ENCODE measurements at places on chromosomes 6 and 20. TPM values are rescaled to one million over a fixed set of nuclear protein-coding genes. Genes with fewer than 3 reads are reported as not detected.

The CAGE1 gene
- total RNA-seq: 0.05 TPM

The MYLK2 gene
- total RNA-seq: not detected

The SLC22A16 gene
- total RNA-seq: not detected

The SF3B5 gene
- 70.3 TPM for total RNA-seq

The ENPP3 gene
- 1.9 TPM for total RNA-seq

The NHLRC1 gene
- 2.8 TPM for total RNA-seq

The OOEP gene
- 0.18 TPM for total RNA-seq

Measured in left lobe of liver (tissue), 2 donors.